ENCODE measurements at places on chromosomes 2 and 18. TPM values are rescaled to one million over a fixed set of nuclear protein-coding genes. Genes with fewer than 3 reads are reported as not detected.

- H3K36me3 ChIP-seq: no peaks in the 10 kb centered on the region
- no peaks in the 10 kb centered on the region for H3K27me3 ChIP-seq
- DNase-seq: no peak
- H3K27ac ChIP-seq: no peak overlapping the region
- no peak overlapping the region for H3K4me3 ChIP-seq
Measured at GRCh38 chr2:149814049-149814448, 226.5 kb upstream of the MMADHC start.

GRCh38 chr2:164560902-164561301 is 60.4 kb downstream of the GRB14 start:
- no peak for DNase-seq
- H3K4me1 ChIP-seq: peaks cover 7% of the 10 kb centered on the region
- no peaks in the 10 kb centered on the region for H3K27me3 ChIP-seq

Gene POTEC
- not detected for total RNA-seq

DNA sequence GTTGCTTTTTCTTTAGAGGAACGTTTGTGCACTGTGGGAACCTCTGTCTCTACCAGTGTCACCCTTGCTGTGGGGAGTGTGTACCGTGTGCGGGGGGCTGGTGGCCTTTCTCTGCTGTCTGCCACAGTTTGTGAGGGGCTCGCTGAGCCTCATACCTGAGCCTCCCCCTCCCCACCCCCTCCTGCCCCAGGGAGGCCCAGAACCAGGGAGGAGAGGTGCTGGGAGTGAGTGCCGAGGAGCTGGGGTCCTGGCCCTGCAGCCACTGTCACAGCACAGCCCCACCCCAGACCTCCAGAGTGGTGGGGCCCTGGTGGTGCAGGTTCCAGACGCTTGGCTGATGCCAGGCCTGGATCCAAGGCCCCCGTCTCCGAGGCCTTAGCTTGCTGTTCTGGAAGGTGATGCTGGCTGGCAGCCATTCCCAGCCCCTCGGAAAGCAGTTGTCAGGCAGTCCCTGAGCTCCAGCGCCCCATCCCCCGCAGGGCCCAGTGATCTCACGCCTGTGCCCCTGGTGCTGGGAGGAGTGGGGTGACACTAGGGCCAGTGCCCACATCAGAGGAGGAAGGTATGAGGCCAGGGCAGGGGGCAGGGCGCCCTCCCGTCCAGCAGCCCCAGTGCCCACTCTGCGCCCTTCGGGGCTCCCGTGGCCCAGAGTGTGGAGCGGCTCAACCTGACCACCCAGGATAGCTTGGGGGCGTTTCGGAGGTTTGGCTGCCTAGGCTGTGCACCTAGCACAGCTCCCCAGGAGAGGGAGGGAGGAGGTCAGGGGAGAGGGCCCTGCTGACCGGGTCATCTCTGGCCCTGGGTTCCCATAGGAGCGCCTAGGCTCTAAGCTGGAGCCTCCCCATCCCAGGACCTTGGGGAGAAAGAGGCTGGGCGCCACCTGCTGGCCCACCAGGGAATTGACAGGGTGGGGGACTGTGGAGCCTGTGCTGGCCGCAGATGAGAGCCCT is 53.0 kb upstream of the ALPP start:
- peaks cover 3% of the 10 kb centered on the region for H3K4me1 ChIP-seq
- H3K4me3 ChIP-seq: no peak overlapping the region
- H3K36me3 ChIP-seq: no peaks in the 10 kb centered on the region
- H3K27me3 ChIP-seq: no peaks in the 10 kb centered on the region
- H3K27ac ChIP-seq: no peak overlapping the region
